Upper lobe of right lung (tissue), 1 donor: ENCODE measurements at places on chromosomes 3 and 15.

DNA sequence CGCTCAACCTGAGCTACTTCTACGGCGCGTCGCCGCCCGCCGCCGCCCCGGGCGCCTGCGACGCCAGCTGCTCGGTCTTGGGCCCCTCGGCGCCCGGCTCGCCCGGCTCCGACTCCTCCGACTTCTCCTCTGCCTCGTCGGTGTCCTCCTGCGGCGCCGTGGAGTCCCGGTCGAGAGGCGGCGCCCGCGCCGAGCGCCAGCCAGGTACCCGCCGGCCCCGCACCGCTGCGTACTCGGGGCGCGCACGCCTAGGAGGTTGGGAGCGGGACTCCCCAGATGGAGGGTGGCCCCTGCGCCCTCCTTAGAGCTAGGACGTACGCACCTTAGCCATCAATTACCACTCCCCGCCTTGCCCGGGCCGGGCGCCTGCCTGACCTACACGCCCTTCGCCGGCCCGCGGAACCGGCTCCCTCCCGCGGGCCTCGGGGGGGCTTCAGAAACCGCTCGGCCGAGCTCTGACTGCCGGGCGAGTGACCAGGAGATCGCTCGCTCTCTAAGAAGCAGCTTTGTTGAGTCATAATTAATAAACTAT lies 466 bp downstream of the NFKBIZ start:
- H3K4me1 ChIP-seq, result peaks cover 41% of the 10 kb centered on the region
- H3K27ac ChIP-seq, result peak overlapping the region; percentile 99
- H3K36me3 ChIP-seq, result peaks cover 33% of the 10 kb centered on the region
- no peaks in the 10 kb centered on the region for H3K27me3 ChIP-seq
- DNase-seq, result peak; percentile 82

DNA sequence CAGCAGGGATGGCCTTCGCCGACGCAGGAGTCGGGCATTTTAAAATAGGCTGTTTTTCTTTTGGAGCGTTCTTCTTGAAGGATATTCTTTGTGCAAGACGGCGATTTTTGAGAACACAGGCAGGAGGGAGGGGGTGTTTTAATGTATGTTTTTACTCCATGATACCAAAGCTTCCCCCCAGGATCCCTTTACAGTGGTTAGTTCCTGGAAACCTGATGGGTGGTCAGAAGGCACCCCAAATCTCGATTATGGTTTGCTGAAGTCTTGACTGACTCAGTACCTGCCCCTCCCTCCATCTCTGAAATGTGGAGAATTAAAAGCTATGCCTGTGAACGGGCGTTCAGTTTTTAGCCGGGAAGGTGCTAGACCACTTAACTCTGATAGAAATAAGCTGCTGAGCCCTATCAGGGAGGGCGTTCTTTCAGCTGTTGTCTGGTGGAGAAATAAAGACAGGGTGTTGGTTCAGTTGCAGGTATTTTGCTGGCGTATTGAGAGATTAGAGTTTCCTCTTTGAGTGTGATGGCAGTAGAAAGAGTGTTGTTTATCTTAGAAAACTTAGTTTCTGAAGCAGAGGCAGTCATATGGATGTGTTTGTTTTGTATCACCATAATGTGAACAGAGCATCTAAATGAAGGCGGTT lies 3.4 kb downstream of the IGF1R start:
- no peak for DNase-seq
- no peaks in the 10 kb centered on the region for H3K36me3 ChIP-seq
- H3K4me1 ChIP-seq, result peaks cover 22% of the 10 kb centered on the region
- H3K4me3 ChIP-seq, result peak overlapping the region; percentile 91

- H3K4me3 ChIP-seq, result no peak overlapping the region
- H3K4me1 ChIP-seq, result no peaks in the 10 kb centered on the region
- no peak for DNase-seq
- no peaks in the 10 kb centered on the region for H3K36me3 ChIP-seq
- H3K27ac ChIP-seq, result no peak overlapping the region
- no peaks in the 10 kb centered on the region for H3K27me3 ChIP-seq
These were observed 239.9 kb upstream of the ATP10A start for GRCh38 chr15:26103002-26103404.

GRCh38 chr3:66475386-66476020 lies 25.3 kb downstream of the LRIG1 start:
- H3K4me1 ChIP-seq, result peaks cover 45% of the 10 kb centered on the region
- no peak for DNase-seq
- no peaks in the 10 kb centered on the region for H3K27me3 ChIP-seq
- H3K4me3 ChIP-seq, result no peak overlapping the region
- H3K27ac ChIP-seq, result peak overlapping the region; percentile 24

- H3K27ac ChIP-seq, result no peak overlapping the region
- H3K36me3 ChIP-seq, result no peaks in the 10 kb centered on the region
- no peaks in the 10 kb centered on the region for H3K27me3 ChIP-seq
- no peak for DNase-seq
- H3K4me1 ChIP-seq, result no peaks in the 10 kb centered on the region
- H3K4me3 ChIP-seq, result no peak overlapping the region
These were observed 371.4 kb downstream of the SOX2 start for GRCh38 chr3:182083112-182083511.

DNA sequence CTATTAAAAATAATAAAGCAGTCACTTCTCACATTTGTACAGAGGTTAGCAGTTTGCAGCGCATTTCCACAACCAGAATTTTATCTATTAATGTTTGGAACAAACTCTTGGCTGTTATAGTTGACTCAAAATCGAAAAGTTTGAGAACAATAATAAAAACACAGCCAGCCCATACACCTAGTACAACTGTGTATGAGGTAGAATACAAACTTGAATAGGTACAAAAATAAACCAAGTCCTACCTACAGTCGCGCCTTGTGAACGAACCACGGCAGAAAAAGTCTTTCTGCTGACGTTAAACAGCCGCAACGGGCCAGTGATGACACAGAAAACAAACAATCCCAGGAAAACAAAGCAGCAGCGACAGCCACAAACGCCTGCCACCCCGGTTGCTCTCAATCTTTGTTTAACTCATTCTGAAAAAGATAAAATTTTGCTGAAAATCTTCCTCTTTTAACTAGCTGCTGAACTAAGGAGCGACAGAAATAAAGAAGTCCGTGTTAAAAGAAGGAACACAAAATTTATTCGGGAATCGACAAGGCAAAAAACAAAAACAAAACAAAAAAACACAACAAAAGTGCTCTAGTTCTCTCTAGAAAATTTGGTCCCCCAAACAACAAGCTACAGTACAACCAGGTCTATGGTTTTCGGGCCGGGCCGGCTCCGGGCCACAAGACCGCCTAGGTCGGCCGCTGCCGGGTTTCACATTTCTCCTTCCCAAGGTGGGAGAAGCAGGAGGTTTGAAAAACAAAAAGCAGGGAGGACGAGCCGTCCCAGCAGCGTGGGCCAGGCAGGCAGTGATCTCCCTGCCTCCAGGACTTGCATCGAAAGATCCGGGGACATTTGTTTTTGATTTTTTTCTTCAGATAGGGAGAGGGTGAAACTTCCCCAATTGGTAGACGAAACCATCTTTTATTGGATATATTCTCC lies 2.9 kb downstream of the FOXL2 start:
- H3K27ac ChIP-seq, result no peak overlapping the region
- H3K36me3 ChIP-seq, result no peaks in the 10 kb centered on the region
- peaks cover 99% of the 10 kb centered on the region for H3K27me3 ChIP-seq
- peaks cover 35% of the 10 kb centered on the region for H3K4me1 ChIP-seq
- no peak overlapping the region for H3K4me3 ChIP-seq

DNA sequence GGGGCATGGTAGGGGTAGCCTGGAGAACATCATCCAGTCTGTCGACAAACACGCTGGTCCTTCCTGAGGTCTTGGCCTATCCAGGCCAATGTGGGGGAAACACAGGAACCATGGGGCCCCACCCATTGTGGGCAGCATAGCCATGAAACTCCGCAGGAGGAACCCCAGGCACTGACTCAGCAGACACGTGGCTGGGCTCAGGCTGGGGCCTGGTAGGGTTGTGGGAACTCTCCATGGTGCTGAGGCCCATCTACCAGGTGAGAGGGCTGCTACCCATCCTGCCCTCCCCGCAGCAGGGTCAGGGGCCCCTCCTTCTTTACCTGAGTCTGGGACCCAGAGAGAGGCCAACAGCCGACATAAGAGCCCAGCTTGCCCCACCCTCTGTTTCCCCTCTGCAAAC lies 22.6 kb upstream of the CACNA2D2 start:
- peaks cover 4% of the 10 kb centered on the region for H3K27me3 ChIP-seq
- no peaks in the 10 kb centered on the region for H3K4me1 ChIP-seq
- no peak overlapping the region for H3K4me3 ChIP-seq
- H3K27ac ChIP-seq, result no peak overlapping the region
